ENCODE measurements at places on chromosomes 11 and 22.

GRCh38 chr22:36386351-36386899 lies 1.3 kb downstream of the MYH9 start:
- no peak for DNase-seq

GRCh38 chr22:24843048-24843447 lies 37.0 kb downstream of the SGSM1 start:
- DNase-seq: no peak

DNA sequence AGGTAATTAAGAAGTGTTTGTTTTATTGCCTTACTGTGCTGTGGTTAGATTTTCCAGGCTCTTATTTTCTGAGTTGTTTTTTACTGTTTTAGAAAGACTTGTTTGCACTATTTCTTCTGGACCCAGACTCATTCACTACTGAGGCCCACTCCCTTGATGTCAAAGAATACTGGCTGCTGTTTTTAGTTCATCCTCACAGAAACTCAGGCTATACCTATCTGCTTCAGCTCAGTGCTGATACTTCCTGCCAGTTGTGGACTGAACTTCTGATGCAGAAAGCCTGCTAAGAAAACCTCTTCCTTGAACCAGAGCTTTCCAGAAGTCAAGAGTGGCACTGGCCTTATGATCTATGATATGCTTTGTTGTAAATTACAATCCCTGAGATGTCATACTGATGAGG lies 15.9 kb upstream of the PIK3IP1 start:
- no peak for DNase-seq

- peak; percentile 79 for DNase-seq
Measured at GRCh38 chr22:40818747-40819598, at the start of gene SLC25A17. Gene SLC25A17 (minus strand): TSS chr22:40819346. CDS start chr22:40819248, 98 bp downstream.

DNA sequence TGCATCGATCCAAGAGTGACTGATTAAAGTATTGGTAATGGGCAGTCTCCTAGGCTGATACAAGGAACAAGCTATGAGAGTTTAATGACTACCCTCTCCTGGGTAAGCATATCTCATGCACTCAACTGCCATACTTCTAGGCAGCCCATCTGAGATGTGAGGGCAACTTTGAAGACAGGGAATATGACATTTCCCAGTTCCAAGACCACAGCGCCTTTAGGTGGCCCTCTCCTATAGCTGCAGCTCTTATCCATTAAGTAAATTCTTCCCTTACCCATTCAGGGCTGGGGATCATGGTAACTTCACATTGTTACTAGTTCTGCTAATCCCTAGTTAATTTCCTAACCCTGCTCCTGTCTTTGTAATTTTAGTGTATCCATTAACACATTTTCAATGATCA lies 157.3 kb upstream of the CTSC start:
- DNase-seq: no peak

Measured in progenitor cell of endocrine pancreas (in vitro differentiated cells).